ENCODE measurements at places on chromosomes 4 and X. TPM values are rescaled to one million over a fixed set of nuclear protein-coding genes. Genes with fewer than 3 reads are reported as not detected.

The VCX3B gene
- not detected for total RNA-seq

The PRR32 gene
- total RNA-seq = 4.8 TPM

The MGST2 gene
- 77.4 TPM for total RNA-seq

The VCX3A gene
- not detected for total RNA-seq

The IL2 gene
- total RNA-seq = not detected

The SPATA18 gene
- total RNA-seq = 2.2 TPM

The HPGDS gene
- not detected for total RNA-seq

The NONO gene
- total RNA-seq = 110 TPM

The HDX gene
- 3.0 TPM for total RNA-seq

The NKAP gene
- total RNA-seq = 3.5 TPM

The UCHL1 gene
- 36.8 TPM for total RNA-seq

The ARHGEF6 gene
- total RNA-seq = 45.8 TPM

The XG gene
- total RNA-seq = 1.3 TPM

The UGT2B15 gene
- not detected for total RNA-seq

The HAND2 gene
- 86.3 TPM for total RNA-seq

The SHROOM4 gene
- 13.6 TPM for total RNA-seq

Data from right atrium auricular region (tissue), 2 donors.